Activated CD4-positive, alpha-beta memory T cell treated with anti-CD3 and anti-CD28 coated beads, Interleukin-2, amount 10 ng/mL, durations not matched to agents 7 days and 5 days (primary cell): ENCODE measurements at places on chromosomes 5 and 9.

GRCh38 chr5:53739111-53739510 is 178.7 kb downstream of the NDUFS4 start:
- no peaks in the 10 kb centered on the region for H3K27me3 ChIP-seq
- H3K4me3 ChIP-seq: no peak overlapping the region
- H3K27ac ChIP-seq: no peak overlapping the region
- H3K4me1 ChIP-seq: no peaks in the 10 kb centered on the region
- no peak for DNase-seq

DNA sequence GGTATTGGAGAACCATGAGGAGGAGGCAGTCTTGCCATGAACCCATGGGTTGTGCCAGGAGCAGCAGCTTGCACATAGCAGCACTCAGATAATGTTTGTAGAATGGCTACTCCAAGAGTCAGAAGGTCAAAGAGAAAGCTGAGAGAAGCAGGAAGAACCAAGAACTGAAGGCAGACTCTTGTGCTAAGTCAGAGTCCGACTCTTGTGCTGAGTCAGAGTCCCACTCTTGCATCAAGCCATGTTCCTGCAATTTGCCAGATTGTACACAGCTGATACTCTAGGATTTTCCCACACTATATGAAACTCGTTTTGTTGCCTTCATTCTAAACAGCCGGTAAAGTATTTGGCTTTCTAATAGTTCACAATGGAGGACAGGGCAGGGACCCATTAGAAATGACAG is 26.2 kb upstream of the HSPA9 start:
- no peak overlapping the region for H3K4me3 ChIP-seq
- DNase-seq: no peak
- no peaks in the 10 kb centered on the region for H3K36me3 ChIP-seq
- H3K4me1 ChIP-seq: peaks cover 16% of the 10 kb centered on the region
- no peak overlapping the region for H3K27ac ChIP-seq

- no peak for DNase-seq
- no peak overlapping the region for H3K4me3 ChIP-seq
- peaks cover 48% of the 10 kb centered on the region for H3K4me1 ChIP-seq
- H3K27ac ChIP-seq: peak overlapping the region; percentile 53
- H3K27me3 ChIP-seq: no peaks in the 10 kb centered on the region
Observed at GRCh38 chr9:72441848-72442607, 77.0 kb upstream of the ZFAND5 start.

DNA sequence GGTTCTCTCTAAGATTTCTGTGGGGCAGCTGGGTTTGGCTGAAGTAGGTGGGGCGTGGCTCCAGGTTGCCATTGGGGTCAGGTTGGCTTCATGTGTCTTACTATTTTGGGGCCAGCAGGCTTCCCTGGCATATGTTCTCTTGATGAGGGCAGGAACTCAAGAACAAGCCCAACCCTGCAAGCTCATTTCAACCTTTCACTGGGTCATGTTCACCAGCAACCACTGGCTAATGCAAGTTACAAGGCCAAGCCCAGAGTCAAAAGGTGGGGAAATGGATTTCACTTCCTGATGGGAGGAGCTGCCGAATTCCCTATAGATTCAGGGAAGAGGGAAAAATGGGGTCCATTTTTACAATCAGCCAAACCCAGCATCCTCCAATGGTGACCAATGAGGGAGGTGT is 34.0 kb upstream of the HAND1 start:
- no peaks in the 10 kb centered on the region for H3K36me3 ChIP-seq
- no peak overlapping the region for H3K4me3 ChIP-seq
- H3K27ac ChIP-seq: no peak overlapping the region
- H3K27me3 ChIP-seq: peaks cover 30% of the 10 kb centered on the region
- peaks cover 13% of the 10 kb centered on the region for H3K4me1 ChIP-seq

DNA sequence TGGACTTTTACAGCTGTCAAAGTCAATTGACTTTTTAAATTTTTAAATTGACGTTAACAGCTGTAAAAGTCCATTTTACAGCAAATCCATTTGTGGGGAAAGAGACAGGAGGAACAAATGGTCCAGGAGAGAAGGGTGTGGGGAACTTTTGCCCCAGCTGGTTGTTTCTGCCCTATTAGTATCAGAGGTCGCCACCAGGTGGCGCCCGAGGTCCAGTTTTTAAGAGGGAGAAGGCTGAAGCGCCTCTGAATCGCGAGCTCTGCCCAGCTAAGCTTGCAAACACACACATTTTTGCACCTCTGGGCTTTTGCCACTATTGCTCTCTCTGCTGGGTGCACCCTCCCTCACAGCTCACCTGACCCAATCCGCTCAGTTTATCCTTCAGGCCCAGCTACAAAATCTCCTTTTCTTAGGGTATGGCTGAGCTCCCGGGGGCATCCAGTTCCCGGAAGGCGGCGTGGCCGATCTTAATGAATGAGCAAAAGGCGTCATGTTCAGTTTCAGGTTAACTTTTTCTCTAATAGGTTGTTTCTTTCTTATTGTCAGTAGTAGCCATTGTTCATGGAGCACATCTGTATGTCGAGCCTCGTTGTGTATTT is 6.3 kb upstream of the TTLL11 start:
- DNase-seq: peak; percentile 82
- peaks cover 14% of the 10 kb centered on the region for H3K4me1 ChIP-seq
- peaks cover 30% of the 10 kb centered on the region for H3K27me3 ChIP-seq
- peak overlapping the region; percentile 49 for H3K4me3 ChIP-seq
- H3K36me3 ChIP-seq: no peaks in the 10 kb centered on the region

DNA sequence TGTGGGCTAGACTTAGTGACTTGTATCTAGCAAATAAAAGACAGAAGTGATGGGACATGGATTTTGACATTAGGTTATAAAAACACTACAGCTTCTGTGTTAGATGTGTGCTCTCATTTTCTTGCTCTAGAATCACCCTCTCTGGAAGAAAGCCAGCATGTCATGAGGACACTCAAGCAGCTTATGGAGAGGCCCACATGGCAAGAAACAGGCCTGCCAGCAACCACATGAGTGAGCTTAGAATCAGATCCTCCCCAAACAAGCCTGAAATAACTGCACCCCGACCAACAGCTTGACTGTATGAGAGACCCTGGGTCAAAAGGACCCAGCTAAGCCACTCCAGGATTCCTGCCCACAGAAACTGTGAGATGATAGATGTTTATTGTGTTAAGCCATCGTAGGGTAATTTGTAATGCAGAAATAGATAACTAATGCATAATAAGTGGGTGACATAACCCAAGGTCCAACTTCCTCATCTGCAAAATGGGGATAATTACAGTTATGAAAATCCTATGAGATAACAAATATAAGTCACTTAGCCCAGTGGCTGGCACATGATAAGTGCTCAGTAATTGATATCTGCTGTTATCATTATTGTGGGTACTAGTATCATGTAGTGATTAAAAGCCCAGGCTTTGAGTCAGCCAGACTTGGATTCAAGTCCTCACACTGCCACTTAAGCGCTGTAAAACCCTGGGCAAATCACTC is 86.5 kb downstream of the KLHL3 start:
- DNase-seq: no peak
- H3K4me1 ChIP-seq: no peaks in the 10 kb centered on the region
- H3K27ac ChIP-seq: no peak overlapping the region
- H3K27me3 ChIP-seq: no peaks in the 10 kb centered on the region
- H3K36me3 ChIP-seq: no peaks in the 10 kb centered on the region
- H3K4me3 ChIP-seq: no peak overlapping the region

- H3K36me3 ChIP-seq: no peaks in the 10 kb centered on the region
- H3K27ac ChIP-seq: no peak overlapping the region
Observed at GRCh38 chr9:29214154-29214689, 1640.9 kb upstream of the C9orf72 start.

GRCh38 chr5:107499237-107499636 is 171.5 kb downstream of the EFNA5 start:
- H3K4me1 ChIP-seq: peaks cover 12% of the 10 kb centered on the region
- DNase-seq: no peak
- H3K27me3 ChIP-seq: peaks cover 9% of the 10 kb centered on the region
- no peak overlapping the region for H3K27ac ChIP-seq

- no peak overlapping the region for H3K27ac ChIP-seq
- H3K27me3 ChIP-seq: peaks cover 4% of the 10 kb centered on the region
- no peak overlapping the region for H3K4me3 ChIP-seq
- no peaks in the 10 kb centered on the region for H3K4me1 ChIP-seq
- no peaks in the 10 kb centered on the region for H3K36me3 ChIP-seq
Observed at GRCh38 chr9:96289392-96289791, 12.6 kb downstream of the HSD17B3 start.

DNA sequence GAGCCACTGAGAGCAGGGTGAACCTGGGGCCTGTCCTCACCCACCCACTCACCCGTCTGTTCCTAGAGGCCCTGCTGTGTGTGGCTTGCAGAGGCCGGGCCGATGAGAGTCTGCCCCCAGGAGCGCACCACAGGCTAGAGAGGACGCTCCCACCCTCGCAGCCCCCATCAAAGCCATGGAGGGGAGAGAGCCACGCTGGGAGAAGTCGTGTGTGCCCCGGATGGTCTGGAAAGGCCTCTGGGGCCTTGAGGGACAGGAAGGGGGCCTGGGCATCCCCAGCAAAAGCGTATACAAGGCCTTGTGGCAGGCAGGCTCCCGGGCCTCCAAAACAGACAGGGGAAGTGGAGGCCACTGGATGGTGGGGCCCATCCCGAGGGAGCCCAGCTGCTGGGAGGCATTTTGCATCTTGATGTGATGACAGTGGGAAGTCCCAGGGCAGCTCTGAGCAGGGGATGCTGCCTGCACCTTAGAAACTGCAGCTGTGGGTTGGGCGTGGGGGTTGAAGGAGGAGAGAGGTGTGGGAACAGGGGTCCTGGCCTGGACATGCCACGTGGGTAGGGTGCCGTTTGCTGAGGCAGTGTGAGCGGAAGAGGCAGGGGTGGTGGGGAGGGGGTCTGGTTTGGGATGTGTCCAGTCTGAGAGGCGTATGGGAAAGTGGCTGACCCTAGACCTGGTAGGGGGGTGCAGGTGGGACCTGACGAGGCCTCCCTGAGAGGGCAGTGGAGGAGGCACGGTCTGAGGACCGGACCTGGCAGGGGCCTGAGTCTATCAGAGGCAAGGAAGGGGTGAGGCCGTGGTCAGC is 43.0 kb upstream of the NOTCH1 start:
- peaks cover 1% of the 10 kb centered on the region for H3K4me1 ChIP-seq
- H3K27me3 ChIP-seq: no peaks in the 10 kb centered on the region
- no peak overlapping the region for H3K27ac ChIP-seq
- no peak overlapping the region for H3K4me3 ChIP-seq
- H3K36me3 ChIP-seq: no peaks in the 10 kb centered on the region

GRCh38 chr5:170192829-170193228 is 40.0 kb upstream of the C5orf58 start:
- H3K4me3 ChIP-seq: no peak overlapping the region
- DNase-seq: no peak
- no peak overlapping the region for H3K27ac ChIP-seq
- H3K4me1 ChIP-seq: no peaks in the 10 kb centered on the region
- H3K36me3 ChIP-seq: no peaks in the 10 kb centered on the region
- H3K27me3 ChIP-seq: peaks cover 13% of the 10 kb centered on the region

DNA sequence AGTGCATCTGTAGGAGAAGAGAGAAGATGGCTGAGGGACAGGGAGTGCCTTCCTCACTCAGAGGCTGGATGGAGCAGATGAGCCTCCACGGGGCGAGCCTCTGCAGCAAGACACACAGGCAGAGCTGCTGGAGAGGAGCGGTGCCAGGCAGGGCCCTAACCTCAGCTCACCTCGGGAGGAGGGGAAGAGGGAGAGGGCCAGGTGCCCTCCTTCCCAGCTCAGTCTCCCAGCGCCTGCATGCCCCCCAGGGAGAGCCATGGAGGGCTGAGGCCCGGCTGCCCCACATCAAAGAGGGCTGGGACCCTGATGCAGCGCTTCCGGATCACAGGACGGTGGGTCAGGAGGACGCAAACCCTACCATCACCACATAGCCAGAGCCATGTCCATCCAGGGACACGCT is 13.6 kb upstream of the SPATA31E1 start:
- no peak for DNase-seq
- no peak overlapping the region for H3K4me3 ChIP-seq
- H3K27me3 ChIP-seq: no peaks in the 10 kb centered on the region

DNA sequence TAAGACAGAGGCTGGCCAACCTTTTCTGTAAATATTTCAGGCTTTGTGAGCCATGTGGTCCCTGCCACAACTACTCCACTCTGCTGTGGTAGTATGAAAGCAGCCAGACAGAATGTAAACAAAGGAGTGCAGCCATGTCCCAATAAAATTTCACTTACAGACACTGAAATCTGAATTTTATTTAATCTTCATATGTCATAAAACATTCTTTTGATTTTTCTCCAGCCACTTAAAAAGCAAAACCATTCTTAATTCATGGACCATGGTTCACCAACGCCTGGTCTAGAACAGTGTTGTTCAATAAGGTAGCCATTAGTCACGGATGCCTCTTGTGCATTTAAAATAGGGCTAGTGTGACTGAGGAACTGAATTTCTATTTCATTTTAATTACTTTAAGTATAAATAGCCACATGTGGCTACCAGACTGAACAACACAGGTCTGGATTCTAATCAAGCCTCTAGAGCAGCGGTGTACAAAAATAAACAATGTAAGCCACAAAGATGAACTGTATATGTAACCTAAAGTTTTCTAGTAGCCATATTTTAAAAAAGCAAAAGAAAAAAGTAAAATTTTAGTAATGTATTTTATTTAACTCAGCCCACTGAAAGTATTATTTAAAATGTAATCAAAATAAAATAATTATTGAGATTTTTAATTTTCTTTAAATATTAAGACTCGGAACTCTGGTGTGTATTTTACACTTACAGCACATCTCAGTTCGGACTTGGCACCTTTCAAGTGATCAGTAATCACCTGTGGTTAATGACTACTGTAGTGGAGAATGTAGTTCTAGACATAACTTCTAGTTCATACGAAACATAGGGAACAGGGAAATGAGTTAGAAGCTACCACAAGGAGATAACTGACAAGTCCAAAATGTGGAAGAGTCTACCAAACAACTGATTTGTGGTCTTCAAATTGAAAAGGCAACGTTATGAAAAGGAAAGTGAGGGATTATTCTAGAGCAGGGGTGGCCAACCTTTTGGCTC is 14.3 kb downstream of the GEMIN5 start:
- H3K27ac ChIP-seq: no peak overlapping the region
- no peaks in the 10 kb centered on the region for H3K4me1 ChIP-seq
- peaks cover 31% of the 10 kb centered on the region for H3K36me3 ChIP-seq

GRCh38 chr9:111231801-111232580 is 98.0 kb downstream of the OR2K2 start:
- no peaks in the 10 kb centered on the region for H3K27me3 ChIP-seq
- H3K36me3 ChIP-seq: no peaks in the 10 kb centered on the region
- no peak for DNase-seq
- no peaks in the 10 kb centered on the region for H3K4me1 ChIP-seq
- no peak overlapping the region for H3K27ac ChIP-seq
